HTR-8/SVneo (cell line): ENCODE measurements at places on chromosomes 12 and 14.

DNA sequence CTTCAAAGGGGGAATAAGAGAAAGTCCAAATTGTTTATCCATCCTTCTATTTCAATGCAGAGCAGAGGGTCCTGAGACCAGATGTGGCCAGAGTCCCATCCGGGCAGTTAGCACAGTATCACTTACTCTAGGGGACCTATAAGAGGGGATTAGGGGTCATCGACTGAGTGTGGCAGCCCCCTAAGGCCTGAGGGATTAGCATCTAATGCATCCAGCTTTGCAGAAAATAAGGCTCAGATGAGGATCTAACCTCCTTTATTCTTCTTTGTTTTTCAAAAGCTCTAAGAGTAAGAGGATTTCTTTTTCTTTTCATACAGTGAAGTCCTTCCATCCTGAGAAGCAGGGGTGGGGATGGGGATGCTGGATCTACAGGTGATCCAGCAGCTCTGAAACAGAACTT, 43.5 kb downstream of the NEUROD4 start:
- DNase-seq: no peak

DNA sequence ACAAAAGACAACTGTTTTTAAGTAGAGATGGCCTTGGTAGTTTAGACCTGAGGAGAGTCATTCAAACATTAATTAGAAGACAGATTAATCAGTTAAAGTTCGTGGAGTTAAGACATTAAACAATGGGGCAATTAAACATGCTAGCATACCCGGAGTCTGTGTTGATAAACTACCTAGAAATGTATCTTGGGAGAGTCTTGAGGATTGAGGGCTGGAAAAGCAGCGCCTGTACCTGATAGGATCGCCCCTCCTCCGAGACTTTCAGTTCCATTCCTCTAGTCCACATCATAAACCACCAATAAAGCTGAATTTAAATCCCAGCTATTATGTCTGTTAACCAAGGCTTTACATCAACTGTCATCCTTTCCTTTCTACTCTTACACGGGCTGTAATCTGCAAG, 1.0 kb upstream of the KRAS start:
- no peak for DNase-seq

GRCh38 chr12:76558684-76559399, 729 bp downstream of the OSBPL8 start:
- DNase-seq: peak; percentile 10

- no peak for DNase-seq
Observed at GRCh38 chr12:32196250-32197198, 89.9 kb downstream of the BICD1 start.

GRCh38 chr14:74401504-74402241, 24.3 kb downstream of the SYNDIG1L start:
- DNase-seq: no peak

- no peak for DNase-seq
Observed at GRCh38 chr12:33734871-33735270, 287.4 kb upstream of the ALG10 start.
